ENCODE measurements at places on chromosomes 13 and 19. TPM values are rescaled to one million over a fixed set of nuclear protein-coding genes. Genes with fewer than 3 reads are reported as not detected.

PEG3 gene
- total RNA-seq, result 0.05 TPM

KLK5 gene
- not detected for total RNA-seq

BEST2 gene
- not detected for total RNA-seq

HSPB6 gene
- 2.4 TPM for total RNA-seq

C5AR2 gene
- not detected for total RNA-seq

PLPPR3 gene
- total RNA-seq, result not detected
